ENCODE measurements at places on chromosomes 3 and 15.

- no peak for DNase-seq
Measured at GRCh38 chr3:40248591-40248990, 60.9 kb upstream of the EIF1B start.

DNA sequence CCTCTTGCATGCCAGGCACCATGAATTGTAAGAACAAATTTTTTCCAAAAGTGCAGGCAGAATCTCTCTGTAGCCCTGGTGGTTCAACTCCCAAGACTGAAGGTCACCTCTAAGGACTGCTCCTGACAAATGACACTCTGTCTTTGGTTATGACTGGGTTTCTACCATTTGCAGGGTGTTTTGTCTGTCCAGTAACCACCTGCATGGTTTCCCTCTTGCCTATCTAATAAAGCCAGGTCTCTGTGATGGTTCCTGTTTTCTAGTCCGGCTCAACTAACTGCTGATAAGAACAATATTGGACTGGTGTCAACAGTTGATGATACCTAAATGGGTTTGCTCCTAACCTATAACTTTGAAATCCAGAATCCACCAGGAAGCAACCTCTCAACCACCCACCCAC, 43.7 kb downstream of the ATP8B4 start:
- DNase-seq: no peak

DNA sequence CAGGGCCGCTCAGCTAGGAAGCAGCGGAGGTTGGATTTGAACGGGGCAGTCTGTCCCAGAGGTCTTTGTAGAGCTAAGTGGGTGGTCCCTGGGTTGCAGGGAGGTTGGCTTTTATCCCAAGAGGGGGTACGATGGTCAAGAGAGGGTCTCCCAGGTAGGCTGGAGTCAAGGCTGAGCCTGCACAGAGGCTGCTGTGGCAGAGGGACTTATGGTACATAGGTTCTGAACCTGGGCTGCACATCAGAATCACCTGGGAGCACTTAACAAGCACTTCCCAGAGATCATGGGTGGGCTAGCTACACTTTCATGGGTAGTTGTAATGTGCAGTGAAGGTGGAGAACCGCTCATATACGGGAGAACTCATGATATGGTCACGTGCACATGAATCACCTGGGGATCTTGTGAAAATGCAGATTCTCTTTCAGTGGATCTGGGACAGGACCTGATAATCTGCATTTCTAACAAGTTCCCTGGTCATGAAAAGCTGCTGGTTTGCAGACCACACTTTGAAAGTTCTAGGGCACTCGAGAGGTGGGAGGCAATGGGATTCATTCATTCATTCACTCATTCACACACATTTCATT, 2.9 kb upstream of the RASGRF1 start:
- DNase-seq: no peak

GRCh38 chr3:18725668-18726407, 300.7 kb upstream of the SATB1 start:
- no peak for DNase-seq

- DNase-seq: no peak
Measured at GRCh38 chr15:73305331-73306211, 63.2 kb downstream of the HCN4 start.

DNA sequence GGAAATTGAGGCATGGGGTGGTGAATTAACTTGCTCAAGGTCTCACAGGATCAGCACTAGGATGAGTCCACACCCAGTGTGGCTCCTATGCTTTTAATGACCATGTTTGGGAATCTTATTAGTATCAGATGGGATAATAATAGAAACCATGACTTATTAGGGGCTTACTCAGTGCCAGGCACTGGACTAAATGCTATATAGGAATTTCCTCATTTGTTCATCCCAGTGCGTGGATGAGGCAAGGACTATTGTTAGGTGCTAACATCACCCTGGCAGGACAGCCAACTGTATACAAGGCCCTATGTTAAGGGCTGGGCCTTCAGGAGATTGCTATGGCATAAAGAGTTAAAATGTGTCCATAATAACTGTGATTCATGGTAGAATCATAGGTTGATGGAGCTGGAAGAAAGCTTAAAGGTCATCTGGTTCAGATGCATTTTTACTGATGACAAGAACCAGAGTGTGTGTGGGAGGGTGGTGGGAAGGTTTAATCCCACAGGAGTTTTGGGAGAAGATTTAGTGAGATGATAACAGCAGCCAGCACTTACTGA, 4.7 kb upstream of the FEM1B start:
- DNase-seq: no peak

DNA sequence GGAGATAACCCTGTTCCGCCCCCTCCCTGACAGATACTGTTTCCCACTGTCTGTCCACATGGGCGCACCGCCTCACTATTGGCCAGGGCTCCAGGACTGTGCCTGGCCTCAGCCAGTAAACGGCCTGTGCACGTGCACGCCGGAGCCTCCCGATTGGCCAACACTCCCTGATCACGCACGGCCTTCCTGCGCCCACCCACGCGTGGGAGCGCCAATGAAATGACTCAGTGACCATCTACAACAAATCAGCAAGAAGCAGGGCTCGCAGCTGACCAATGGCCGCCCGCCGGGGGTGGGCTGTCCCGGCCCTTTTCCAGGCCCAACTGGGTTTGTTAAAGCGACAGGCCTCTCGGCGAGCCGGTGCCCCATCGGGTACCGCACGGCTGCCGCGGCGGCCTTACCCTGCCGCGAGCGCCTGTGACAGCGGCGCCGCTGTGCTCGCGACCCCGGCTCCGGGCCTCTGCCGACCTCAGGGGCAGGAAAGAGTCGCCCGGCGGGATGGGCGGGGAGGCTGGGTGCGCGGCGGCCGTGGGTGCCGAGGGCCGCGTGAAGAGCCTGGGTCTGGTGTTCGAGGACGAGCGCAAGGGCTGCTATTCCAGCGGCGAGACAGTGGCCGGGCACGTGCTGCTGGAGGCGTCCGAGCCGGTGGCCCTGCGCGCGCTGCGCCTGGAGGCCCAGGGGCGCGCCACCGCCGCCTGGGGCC, at the start of gene ARRDC4:
ARRDC4 (plus strand) TSS at position 340 of the 703 bp plus-strand sequence; CDS start at position 499, 159 bp downstream.
- DNase-seq: peak; percentile 95

DNA sequence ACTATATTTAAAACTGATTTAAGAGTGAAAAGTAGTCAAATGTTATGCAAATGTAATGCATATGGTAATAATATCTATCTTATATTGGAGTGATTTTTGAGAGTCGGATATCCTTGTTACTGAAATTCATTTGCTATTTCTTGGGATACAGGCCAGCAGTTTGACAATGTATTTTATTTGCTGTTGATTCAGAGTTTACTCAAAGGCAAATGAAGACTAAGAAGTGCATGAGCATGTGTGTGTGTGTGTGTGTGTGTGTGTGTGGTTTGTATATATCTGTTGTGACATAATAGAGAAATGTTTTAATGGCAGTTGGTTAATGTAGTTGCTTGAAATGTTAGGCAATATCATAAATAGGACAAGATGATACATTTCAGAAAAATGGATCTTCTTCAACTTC, 39.0 kb downstream of the UNC13C start:
- no peak for DNase-seq

DNA sequence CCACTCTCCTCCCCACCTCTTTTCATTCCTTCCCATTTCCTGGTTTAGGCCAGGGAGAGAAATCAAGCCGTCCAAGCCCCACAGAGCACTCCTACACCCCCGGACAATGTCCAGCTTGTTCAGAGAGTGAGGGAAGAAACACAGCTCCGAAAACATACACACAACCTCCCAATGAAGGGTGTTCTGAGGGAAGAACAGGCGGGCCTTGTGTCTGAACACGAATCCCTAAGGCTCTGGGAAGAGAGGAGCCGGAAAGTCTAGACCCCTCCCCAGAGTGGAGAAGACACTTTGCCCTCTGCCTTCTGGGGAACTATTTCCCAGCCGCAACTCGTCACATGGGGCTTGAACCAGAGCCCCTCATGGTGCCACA, 30.5 kb downstream of the ACAN start:
- no peak for DNase-seq

All from stimulated activated CD4-positive, alpha-beta T cell treated with anti-CD3 and anti-CD28 coated beads, Interleukin-12 subunit alpha, Interleukin-12 subunit beta, amount 100 ng/mL, for 4 hours (primary cell).